Fibroblast of gingiva (primary cell): ENCODE measurements at places on chromosomes 11 and 22.

DNA sequence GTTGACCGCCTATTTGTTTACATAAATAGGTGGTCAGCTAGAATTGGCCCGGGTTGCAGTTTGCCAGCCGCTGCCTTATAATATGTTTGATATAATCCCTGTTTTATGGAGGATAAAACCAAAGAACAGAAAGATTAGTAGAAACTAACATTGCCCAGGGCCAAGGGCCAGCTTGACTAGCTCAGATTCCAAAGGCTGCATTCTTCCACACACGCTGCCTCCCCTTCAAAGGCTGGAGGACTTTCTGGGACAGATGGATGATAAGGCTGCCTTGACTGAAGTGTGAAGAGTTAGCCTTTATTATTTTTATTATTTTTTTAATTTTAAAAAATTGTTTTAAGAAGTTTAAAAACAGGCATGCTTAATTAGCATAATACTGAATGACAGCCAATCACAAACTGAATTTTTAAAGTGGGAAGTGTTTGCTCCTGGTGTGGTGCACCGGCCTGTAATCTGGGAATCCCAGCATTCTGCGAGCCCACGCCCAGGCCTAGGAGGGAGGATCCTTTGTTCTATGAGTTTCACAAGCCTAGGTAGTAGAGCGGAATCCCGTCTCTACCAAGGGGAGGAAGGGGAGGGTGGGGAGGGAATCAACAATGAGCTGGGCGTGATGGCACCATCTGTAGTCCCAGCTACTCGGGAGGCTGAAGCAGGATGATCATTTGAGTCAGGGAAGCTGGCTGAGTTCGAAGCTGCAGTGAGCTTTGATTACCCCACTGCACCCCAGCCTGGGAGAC is 114.9 kb downstream of the NAV2 start:
- no peak for DNase-seq

DNA sequence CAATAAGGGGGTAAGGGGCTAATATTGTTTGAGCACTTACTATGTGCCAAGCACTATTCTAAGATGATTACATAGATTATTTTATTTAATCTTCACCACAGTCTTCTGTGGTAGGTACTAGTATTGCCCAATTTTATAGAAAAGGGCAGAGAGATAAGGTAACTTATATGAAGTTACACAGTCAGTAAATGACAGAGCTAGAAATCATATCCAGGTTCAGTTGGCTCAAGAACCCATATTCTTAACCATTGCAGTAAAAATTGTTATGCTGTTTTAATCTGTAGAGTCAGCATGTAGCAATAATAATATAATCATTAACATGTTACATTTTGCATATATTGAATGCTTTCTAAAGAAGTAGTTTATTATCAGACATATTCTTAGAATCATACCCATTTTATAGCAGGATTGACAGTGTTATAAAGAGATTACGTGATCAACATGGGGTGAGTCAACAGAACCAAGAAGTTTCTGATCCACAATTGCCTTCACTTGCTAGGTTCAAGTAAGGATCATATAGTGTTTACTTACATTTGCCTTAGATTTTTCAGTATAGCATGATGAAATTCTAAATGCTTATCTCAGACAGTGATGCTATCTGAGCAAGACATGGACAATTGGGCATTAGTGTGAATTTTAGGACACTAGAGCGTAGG is 46.4 kb downstream of the CSTPP1 start:
- DNase-seq = no peak

DNA sequence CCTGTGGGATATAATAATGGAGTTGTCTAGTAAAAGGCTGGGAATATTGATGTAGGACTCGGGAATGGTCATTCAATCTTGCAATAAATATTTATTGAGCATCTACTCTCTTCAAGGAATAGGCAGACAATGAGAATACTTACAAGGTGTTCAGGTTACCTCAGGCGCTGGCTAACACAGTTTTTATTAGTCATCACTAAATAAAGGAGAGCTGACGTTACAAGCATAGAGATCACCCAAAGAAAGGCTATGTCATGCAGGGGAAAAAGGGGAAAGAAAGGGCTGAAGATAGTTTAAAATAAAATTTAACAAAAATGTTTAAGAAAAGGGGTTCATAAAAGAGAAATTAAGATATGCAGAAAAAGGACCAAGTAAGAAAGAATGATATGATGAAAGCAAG is 15.8 kb upstream of the CTSC start:
- DNase-seq = no peak

GRCh38 chr22:21982338-21982965 is at the start of gene TOP3B:
TOP3B (minus strand) TSS chr22:21982787; CDS start chr22:21975709, 7,078 bp downstream.
- DNase-seq = peak; percentile 75
